Brain microvascular endothelial cell (primary cell): ENCODE measurements at places on chromosomes 12 and 14.

- DNase-seq = no peak
These were observed 72.5 kb upstream of the SLC38A2 start for GRCh38 chr12:46445093-46445492.

GRCh38 chr14:88016768-88017167 lies 11.8 kb downstream of the GPR65 start:
- DNase-seq = no peak

GRCh38 chr14:53814392-53814791 lies 142.2 kb downstream of the BMP4 start:
- no peak for DNase-seq

GRCh38 chr14:68734231-68734732 lies 58.6 kb downstream of the ZFP36L1 start:
- DNase-seq = no peak

DNA sequence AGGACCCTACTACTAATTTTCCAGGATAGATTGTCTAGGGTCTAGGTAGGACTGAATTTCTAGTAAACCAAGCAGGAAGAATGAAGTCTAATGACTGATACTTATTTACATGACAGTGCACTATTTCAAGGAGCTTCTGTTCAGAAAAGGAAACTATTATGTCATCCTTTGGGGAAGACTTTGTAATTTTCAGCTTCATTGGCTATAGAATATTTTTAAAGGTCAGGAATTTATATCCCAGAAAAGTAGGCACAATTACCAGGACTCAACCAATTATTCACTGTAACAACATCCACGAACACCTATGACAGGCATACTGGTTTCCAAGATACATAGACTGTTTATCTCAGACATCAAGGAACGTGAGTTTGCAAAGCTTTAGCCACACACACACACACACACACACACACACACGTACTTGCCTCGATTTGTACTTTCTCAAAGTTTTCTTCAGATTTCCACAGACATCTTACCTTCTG lies 23.2 kb downstream of the OR6S1 start:
- no peak for DNase-seq

- no peak for DNase-seq
These were observed 26.9 kb downstream of the TCP11L2 start for GRCh38 chr12:106329231-106329982.

GRCh38 chr14:24032727-24033418 lies 18.9 kb upstream of the CARMIL3 start:
- DNase-seq = peak; percentile 57

- DNase-seq = peak; percentile 20
These were observed 323.7 kb upstream of the OR4E1 start for GRCh38 chr14:21997300-21997699.

DNA sequence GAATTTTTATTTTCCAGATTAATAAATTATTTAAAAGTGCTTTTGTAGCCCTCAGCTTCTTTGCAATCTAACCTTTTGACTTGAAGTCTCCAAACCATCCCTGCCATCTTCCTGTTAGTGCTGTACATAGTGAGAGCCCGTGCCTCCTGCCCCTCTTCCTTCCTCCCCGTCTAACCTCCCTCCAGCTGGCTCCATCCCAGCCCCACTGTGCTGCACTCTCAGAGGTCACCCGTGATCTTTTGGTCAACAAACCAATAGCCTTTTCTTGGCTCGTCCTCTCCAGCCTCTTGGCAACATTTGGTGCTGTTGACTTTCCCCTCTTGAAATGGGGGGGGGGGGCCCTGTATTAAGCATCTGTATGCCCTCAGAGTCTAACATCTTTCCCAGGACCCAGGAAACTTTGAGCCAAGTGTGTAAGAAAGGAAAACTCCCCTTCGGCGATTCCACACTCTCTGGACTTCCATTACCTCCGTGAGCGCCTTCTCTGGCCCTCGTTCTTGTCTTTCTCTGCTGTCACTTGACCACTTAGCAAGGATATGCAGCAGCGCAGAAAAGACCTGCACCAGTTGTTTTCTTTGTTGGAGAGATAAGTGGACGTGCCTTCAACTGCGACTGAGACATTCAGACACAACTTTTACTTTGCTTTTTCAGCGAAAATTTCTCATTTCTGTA lies 44.1 kb downstream of the FBXW8 start:
- no peak for DNase-seq

DNA sequence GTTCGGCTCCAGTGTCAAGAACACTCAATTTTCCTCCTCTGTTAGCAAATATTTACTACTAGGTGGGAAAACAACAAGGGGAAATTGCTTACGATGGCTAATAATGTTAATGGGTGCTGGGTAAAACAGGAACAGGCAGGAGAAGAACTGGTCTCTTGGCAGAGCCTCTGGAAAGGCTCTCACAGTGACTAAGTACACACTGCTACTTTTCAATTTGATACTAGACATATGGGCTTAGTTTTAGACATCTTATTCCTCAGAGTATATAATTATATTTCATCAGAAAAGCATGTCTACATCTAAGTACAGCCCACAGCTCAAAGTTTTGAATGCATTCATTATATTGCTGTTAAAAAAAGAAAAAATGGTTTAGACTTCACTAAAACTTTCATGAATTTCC lies 65.4 kb upstream of the SAV1 start:
- no peak for DNase-seq

GRCh38 chr12:57623385-57623784 lies 9.6 kb downstream of the B4GALNT1 start:
- DNase-seq = no peak

DNA sequence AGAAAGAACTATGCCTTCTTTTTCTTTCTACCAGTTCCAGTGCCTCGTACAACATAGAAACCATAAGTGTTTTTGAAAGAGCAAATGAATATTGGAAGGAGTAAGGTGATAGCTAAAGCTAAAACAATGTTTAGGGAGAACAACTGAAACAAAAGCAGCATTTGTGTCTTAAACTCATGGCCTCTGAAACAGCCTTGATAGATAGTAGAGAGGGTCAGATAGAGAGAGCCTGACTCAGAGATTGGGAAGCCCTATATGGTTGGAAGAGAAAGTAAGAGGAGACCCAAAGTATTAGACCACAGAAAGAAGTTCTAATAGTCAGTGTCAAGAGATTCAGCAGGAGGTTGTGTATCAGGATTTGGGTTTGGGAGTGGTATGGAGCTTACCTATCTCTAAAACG lies 79.6 kb upstream of the IFNG-AS1 start:
- DNase-seq = peak; percentile 44

DNA sequence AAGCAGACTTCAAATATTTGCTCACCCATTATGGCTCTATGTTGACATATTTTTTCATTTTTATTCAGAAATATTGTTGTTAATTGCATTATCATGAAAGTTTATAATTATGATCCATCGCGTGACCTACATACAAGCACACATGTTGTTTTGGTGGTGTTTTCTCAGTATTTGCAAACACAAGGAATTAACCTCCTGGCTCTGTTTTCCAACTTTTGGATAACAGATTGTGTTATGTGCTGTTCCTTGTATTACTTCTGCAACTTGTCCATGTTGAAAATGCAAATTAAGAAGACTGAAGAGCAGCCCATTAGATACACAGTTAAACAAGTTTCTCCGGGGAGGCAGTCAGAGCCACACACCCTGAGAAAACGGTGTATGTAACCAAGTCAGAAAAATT lies 201.2 kb downstream of the SEC23A start:
- no peak for DNase-seq

GRCh38 chr14:100770046-100770445 lies 43.4 kb downstream of the DLK1 start:
- DNase-seq = no peak

- no peak for DNase-seq
These were observed 277.6 kb upstream of the PLEKHG7 start for GRCh38 chr12:92425165-92425564.

GRCh38 chr12:120422892-120423456 lies 14.9 kb upstream of the COX6A1 start:
- DNase-seq = no peak

GRCh38 chr12:8638951-8639350 lies 23.7 kb downstream of the MFAP5 start:
- no peak for DNase-seq

- no peak for DNase-seq
These were observed 739 bp upstream of the PPP2R5E start for GRCh38 chr14:63543826-63544406.
